ENCODE measurements at places on chromosomes 4 and X.

DNA sequence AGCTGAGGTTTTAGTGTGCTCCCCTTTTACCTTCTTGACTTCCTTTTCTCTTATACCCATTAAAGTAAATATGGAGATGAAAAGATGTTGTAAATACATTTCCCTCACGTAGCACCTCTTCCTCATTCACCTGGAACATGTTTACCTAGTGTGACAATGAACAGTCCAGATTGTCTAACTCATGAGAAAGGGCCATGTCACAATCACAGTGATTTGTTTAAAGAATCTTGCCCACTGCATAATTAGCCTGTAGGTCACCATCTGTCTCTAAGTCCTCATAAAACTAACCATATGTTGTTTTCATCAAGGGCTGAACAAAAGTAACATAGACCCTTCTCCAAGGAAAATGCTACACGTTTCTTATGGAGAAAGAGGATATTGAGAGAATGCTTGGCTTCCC lies 85.7 kb downstream of the TSPAN5 start:
- peak; percentile 6 for DNase-seq

- no peak for DNase-seq
Measured at GRCh38 chr4:2817701-2818350, 24.9 kb downstream of the SH3BP2 start.

DNA sequence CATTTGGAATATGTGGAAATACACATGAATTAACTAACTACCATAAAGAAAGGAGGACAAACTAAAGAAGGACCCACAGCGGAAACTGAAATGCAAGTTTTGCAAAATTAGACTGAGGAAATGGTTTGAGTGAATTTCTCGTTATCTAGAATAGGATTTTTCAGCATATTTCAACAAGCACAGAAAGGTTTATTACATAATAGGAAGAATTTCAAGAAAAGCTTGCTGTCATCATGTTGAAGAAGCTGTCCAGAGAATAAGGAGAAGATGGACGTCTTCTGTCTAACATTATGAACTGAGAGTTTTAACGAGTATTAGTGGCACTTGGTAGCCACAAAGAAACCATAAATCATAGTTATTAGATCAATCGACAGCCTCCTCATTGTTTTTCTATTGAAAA lies 45.0 kb downstream of the TEC start:
- DNase-seq: no peak

DNA sequence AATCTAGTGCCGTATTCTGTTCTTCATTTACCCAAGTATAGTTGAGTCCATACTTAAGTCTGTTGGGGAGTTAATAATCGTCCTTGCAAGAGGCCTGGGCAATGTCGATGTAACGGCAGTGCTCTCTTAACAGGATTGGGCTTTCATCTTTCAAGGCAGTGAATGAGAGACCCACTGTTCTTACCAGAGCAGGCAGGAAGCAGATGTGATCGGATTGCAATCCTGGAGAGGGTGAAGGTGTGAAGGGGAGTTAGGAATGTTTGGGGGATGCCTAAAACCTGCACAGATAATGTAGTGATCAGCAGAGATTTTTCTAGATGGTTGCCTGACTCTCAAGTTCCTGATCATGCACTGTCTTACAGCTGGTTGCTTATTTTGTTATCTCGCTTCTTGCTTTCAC lies 308.4 kb downstream of the AFF2 start:
- no peak for DNase-seq

GRCh38 chr4:108772402-108772801 lies 9.5 kb upstream of the ETNPPL start:
- DNase-seq: no peak

- DNase-seq: no peak
Measured at GRCh38 chr4:128722911-128723310, 86.6 kb upstream of the JADE1 start.

GRCh38 chr4:168071304-168071703 lies 21.0 kb upstream of the ANXA10 start:
- DNase-seq: no peak

DNA sequence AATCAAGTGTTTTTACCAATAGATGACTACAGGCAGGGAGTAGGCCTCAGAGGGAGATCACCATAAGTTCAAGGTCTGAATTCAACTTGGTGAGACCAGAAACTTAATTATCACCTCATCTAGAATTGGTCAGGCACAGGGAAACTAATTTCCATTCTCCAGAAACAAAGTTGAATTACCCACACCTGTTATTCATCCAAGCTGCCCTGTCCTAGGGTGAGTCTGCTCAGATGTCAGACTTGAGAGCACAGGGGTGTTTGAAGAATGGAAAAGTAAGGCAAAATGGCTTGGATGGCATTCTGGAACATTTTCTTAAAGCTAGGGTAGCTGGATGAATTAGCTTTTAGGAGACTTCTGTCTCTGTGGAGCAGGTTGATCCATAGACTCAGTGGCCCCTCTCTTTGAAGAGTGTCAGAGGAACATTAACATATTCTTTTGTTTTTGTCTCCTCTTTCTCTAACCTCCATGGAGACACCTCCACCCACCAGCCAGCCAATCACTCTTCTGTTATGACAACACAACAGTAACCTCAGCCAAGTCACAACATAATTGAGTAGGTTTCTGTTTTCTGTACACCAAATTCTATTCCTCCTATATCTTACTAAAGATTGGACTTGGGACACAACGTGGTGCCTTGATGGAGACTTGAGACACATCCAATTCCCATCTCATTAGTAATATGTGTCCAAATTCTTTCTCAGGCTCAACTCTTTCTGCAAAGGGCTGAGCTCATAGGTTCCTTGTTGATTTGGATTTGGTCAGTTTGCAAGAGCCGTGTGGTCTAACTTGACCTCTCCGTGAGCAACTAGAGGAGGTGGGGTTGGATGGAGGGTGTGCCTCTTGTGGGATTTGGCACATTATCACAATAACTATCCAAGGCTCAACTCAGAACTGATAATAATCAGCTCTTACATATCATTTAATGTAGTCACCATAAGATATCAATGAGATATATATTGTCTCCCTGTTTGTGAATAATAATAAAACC lies 45.1 kb downstream of the VSIG4 start:
- no peak for DNase-seq
